Central memory CD4-positive, alpha-beta T cell (primary cell): ENCODE measurements at places on chromosomes 5 and 9.

- no peak for DNase-seq
Observed at GRCh38 chr9:103574056-103574455, 520.1 kb upstream of the SMC2 start.

- no peak for DNase-seq
Observed at GRCh38 chr5:172280929-172281328, 2.6 kb downstream of the UBTD2 start.

DNA sequence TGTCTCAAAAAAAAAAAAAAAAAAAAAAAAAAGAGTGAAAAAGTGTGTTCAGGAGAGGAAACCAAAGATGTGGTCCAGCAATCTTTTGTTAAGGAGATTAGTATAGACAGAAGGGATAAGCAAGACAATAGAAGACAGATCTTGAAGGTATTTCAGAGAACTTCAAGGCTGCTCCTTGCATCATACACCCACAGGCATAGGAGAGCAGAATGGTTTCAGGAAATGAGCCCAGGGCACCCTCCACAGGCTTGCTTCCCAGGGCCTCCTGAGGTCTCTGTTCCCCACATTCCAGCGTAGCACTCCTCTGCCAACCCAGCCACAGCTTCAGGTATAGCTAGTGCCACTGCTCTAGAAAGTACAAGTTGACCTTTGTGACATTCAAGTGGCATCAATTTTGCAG lies 65.8 kb downstream of the FSTL4 start:
- no peak for DNase-seq

DNA sequence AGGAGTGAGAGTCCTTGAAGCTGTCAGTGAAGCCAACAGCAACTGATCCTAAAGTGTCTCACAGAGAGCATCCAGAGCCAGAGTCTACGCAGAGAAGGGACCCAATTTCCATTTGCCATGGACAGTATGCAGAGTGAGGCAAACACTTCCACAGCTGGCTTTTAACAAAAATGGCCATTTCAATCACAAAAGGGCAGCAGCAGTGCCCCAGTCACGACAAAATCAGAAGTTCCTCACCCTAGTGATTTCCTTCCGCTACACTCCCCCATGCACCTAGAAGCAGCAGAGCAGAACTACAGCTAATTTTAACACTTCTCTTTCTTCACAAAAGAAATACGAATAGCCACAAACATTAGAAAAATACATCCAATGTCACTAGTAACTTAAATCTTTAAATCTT lies 27.9 kb downstream of the FBXW11 start:
- DNase-seq, result no peak

- no peak for DNase-seq
Observed at GRCh38 chr5:144122081-144122480, 48.4 kb downstream of the YIPF5 start.
